ENCODE measurements at places on chromosomes 13 and 19.

DNA sequence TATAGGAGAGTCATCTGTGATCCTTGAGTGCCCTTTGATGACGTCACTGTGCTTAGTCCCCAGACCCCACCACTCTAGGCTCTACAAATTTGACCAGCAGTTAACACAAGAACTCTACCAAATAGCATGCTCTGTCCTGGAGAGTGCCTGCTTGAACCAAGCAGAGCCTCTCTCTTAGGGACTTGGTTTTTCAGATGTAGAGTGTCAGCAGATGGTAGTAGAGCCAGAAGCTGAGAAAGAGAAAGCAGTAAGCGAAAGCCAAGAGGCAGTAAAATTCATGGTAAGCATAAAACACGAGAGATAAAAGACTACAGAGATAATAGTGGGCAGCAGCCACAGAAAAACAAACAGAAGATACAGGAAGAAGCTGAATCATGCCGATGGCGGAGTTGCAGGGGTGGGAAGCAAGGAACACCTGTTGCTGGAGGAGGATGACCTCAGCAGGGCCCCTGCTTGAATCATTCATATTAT is 193.3 kb downstream of the SLC7A1 start:
- DNase-seq = no peak

- no peak for DNase-seq
Measured at GRCh38 chr13:35990196-35990595, 141.0 kb downstream of the DCLK1 start.

- no peak for DNase-seq
Measured at GRCh38 chr19:343451-343931, 1.1 kb downstream of the MIER2 start.

DNA sequence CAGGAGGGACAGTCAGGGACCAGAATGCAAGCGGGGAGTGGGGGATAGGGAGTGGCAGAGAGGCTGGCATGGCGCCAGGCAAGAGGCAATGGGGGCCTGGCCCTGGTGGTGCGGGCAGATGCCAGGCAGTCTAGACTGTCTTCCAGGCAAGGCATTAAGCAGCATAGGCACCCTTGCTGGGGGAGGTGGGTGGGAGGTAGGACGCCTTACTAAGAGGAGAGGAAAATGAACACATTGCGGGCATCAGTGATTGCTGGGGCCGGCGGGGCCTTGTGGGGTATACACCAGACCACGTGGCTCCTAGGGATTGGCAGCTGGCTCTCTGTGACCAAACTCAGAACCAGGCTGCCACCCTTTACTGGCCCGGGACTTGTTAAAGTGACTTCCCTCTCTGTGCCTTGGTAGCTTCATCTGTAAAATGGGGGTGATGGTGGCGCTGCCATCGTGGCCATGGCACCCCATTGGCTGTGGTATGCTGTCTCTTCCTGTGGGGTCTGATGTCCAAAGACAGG is 46.0 kb downstream of the DNM2 start:
- no peak for DNase-seq

- DNase-seq = no peak
Measured at GRCh38 chr13:107238262-107238981, 670.5 kb upstream of the ARGLU1 start.

- DNase-seq = no peak
Measured at GRCh38 chr13:110665491-110666254, 40.2 kb downstream of the CARS2 start.

GRCh38 chr13:28100150-28101121 is at the start of gene FLT3:
TSS of gene FLT3 (minus strand) at chr13:28100576. CDS start at chr13:28100510, 66 bp downstream.
- DNase-seq = no peak

GRCh38 chr13:33352526-33352925 is 67.0 kb upstream of the STARD13 start:
- no peak for DNase-seq

- DNase-seq = no peak
Measured at GRCh38 chr13:78402708-78403400, 200.5 kb downstream of the POU4F1 start.

Measured in NCI-H460 (cell line).